ENCODE measurements at places on chromosomes 12 and 14.

DNA sequence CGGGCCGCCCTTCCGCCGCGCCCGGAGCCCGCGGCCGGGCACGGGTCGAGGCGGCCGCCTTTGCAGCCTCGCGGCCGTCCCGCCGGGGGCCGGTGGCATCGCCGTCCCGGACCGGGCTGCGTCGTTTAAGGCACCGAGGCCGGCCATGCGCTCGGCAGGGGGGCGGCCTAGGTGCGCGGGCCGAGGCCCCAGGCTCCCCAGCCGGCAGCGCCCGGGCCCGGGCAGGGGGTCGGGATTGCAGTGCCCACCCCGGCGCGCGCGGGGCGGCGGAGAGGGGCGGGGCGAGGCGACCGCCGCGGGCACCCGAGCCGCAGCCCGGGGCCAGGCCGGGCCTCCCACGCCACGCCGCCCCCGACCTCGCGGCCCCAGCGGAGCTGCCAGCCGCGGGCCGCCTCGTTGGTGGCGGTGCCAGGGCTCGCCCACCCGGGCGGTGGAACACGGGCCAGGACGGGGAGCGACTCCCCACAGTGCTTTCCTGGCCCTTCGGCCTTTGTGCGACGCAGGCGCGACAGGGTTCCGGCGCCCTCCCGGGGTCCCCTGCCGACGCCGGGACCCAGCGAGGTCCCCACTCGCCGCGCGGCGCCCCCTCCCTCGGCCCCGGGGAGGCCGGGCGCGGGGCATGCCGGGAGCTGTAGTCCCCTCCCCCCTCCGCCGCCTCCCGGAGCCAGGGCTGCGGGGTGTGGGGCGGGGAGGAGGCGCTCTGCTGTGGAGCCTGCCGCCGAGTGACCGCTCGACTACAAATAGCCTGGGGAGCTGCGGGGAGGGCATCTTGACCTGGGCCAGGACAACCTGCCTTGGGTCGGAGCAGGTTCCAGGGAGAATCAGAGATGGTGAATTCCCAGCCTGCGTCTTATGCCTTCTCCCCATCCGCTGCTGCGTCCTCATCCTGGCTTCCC lies 769 bp downstream of the FKBP4 start:
- peak; percentile 79 for DNase-seq

- DNase-seq: no peak
These were observed 1501.8 kb upstream of the FLRT2 start for GRCh38 chr14:84028080-84028604.

DNA sequence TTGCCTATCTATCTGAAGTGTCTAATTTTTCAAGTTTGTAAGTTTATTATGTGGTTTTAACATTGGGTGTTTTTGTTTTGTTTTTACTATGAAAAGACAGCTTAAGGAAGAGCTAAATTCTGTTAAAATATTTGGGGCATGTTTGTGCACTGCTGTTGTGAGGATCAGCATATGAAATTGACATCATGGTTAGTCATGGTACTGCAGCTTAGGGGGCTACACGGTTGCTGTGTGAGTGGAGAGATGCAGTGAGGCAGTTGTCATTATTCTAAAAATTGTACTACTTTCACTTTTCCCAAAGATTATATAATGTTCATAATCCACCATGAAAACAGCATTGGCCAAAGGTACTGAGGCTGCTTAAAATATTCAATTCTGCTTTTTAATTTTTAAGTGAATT lies 49.0 kb downstream of the ZC3H14 start:
- no peak for DNase-seq

- no peak for DNase-seq
These were observed 1.3 kb upstream of the FLVCR2 start for GRCh38 chr14:75577090-75577489.

DNA sequence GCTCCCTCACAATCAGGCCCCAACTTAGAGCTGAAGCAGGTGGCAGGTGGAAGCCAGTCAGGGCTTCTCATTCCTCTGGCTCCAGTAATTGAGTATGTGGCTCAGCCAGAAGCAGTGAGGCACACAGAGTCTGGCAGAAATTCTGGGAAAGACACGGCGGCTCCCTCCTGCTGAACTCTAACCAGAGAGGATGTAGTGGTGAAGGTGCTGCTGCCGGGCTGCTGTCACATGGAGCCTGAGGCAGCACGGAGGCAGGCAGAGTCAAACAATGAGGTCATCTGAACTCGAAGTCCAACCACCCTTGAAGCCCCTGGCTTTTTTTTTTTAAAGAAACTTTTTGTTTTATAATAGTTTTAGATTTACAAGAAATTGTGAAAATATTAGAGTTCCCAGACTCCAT lies 33.4 kb upstream of the SMOC1 start:
- no peak for DNase-seq

- DNase-seq: no peak
These were observed 64.2 kb downstream of the DRAM1 start for GRCh38 chr12:101941306-101942249.

DNA sequence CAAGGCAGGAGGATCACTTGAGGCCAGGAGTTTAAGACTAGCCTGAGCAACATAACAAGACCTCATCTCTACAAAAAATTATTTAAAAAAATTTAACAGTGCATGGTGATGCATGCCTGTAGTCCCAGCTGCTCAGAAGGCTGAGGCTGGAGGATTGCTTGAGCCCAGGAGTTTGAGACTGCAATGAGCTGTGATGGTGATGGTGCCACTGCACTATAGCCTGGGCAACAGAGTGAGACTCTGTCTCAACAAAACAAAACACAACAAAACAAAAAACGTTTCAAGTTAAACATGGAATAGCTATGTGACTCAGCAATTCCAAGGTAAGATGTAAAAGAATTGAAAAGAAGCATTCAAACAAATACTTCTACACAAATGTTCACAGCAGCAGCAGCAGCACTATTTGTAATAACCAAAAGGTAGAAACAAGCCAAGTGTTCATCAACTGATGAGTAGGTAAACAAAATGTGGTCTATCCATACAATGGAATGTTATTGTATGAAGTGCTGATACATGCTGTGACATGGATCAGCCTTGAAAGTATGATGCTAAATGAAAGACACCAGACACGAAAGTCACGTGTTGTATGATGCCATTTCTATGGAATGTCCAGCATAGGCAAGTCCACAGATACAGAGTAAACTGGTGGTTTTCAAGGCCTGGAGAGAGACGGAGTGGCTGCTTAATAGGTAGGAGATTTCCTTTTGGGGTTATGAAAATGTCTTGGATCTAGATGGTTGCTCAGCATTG lies 31.4 kb downstream of the CFAP251 start:
- DNase-seq: no peak

GRCh38 chr14:23326491-23327332 lies 5.5 kb downstream of the PABPN1 start:
- DNase-seq: peak; percentile 43

GRCh38 chr14:38042322-38042721 lies 165.4 kb upstream of the SSTR1 start:
- no peak for DNase-seq

- no peak for DNase-seq
These were observed 11.5 kb downstream of the ALG10 start for GRCh38 chr12:34033628-34034296.

DNA sequence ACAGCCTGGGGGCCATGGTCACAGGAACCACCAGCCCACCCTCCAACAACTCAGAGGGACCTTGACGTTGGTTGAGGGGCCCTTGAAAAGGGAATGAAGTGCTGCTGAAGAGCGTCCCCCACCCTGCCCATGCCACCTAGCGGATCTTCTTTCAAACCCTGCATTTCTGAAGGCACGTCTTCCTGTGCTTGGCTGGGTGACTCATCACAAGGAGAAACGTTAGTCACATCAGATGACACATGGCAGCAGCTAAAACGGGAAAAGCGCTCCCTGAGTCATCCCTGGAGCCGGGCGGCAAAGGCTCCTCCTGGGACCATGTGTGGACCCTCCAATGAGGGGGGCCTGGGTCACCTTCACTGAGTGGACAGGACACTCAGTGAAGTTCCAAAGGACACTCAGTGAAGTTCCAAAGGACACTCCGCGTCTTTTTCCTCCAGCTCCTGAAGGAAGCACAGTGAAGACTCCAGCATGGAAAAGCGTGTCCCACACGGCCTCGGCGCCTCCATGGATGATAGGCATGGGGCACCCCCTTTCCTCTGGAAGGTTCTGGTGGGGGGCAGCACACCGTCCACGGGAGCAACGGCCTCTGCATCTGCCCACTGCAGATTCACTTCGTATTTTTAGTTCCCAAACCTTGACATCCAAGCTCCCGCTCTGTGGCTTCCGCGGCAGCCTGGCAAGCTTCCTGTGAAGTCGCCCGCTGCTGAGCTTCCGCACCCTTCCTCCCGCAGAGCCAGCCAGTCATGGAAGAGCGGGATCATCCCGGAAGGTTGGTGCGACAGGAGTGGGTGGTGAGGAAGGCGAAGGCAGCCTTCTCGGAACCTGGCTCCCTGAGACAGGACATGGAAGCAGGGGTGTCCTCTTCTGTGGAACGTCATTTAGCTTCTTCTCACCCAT lies 383.4 kb downstream of the VRK1 start:
- no peak for DNase-seq

DNA sequence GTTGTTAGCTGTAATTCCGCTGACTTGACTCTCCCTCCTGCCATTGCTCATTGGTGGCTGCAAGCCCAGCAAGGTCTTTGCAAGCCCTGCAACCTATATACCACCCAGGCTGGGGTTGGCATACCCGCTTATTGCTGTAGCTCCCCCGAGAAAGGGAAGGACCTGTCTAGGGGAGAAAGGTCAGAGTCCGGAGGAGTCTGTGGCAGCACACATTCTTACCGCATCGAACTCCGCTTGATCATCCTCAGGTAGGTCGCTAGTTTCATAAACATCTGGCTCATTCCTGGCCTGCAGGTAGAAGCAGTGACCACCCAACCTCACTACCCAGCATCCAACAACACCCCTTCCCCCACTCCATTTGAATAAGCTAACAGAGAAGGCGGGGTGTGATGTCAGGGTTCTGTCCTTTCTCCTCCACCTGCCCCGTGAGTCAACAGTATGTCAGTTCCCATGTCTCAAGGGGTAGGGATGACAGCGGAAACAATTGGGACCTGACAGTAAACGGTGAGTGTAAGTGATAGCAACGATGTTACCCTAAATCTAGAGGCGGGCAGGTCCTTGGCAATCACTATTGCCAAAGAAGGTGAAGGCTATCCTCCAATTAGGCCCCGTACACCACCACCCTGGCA lies 1.1 kb downstream of the DCTN2 start:
- no peak for DNase-seq

- no peak for DNase-seq
These were observed 6.3 kb upstream of the CDKL1 start for GRCh38 chr14:50402965-50403364.

DNA sequence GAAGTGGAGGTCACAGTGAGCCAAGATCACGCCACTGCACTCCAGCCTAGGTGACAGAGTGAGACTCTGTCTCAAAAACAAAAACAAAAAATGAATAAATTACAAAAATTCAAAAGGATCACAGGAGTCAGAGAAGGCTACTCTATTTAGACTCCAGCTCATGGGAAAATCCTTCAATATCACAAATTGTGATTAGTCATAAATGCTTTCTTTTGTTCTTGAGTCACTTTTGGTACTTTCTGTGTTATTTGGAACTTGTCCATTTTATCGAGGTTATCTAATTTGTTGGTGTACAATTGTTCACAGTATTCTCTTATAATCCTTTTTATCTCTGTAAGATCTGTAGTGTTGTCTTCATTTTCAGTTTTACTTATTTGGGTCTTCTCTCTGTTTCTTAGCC lies 18.9 kb downstream of the ALDH2 start:
- DNase-seq: no peak

- DNase-seq: no peak
These were observed 6.6 kb upstream of the PLEKHG7 start for GRCh38 chr12:92696216-92696615.

DNA sequence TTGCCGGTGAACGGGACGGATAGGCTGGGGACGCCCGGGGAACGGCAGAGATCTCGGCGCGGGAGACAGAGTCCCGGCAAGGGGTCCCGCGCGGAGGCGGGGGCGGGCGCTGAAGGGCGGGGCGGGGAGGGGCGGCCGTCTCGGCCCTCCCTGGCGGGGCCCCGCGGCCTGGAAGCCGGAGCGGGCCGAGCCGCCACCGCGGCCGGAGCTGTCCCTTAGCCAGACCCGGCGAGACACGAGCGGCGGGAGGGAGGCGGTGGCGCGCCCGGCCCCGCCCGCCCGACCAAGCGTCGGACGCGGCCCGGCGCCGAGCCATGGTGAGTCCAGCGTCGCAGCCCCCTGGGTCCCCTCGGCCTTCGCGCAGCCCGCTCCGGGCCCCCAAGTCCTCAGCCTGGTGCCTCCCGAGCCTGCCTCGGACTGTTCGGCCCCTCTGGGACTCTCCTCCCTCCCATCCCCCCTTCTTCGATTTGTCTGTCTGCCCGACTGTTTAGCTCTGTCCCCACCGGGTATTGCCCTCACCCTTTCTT lies at the start of gene ARHGEF40:
Gene ARHGEF40, plus strand, starts transcription at position 222 of the 527 bp plus-strand sequence. Its CDS starts 93 bp downstream, at position 315.
- DNase-seq: no peak

DNA sequence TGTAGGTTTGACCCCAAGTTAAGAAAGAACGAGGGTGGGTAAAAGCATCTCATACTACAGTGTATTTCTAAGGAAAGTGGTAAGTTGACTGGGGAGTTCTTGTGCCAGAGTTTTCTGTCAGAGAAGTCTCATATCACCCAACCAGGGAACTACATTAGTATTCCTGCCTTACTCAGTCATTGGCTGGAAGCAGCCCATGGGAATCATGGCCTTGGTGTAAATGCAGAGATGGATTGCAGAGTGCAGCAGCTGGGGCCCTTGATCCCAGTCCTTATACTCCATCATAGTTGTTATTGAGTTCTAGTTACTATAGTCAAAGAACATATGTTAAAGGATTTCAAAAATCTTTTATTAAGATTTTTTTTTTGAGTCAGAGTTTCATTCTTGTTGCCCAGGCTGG lies 105.8 kb downstream of the MNAT1 start:
- no peak for DNase-seq

DNA sequence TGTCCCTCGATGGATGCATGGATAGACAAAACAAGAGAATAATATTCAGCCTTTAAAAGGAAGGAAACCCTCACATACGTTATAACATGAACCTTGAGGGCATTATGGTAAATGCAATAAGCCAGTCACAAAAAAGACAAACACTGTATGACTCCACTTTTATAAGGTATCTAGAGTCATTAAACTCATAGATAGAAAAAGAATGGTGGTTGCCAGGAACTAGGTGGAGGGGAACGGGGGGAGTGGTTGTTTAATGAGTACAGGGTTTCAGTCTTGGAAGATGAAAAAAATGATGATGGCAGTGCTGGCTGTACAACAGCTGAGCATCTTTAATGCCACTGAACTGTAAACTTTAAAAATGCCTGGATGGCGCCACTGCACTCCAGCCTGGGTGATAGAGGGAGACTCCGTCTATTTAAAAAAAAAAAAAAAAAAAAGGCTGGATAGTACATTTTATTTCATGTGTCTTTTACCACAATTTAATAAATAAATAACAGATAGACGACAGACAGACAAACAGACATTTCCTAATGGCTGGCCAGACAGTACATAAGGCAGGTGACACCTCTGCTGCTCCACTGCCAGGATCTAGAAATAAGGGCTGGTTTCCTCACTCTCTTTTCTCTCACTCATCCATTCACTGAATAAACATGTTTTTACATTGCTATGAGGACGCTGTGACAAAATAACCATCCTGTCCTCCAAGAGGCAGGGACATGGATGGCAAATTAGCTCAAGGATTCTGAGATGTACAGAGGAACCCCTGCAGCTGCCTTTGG lies 118.8 kb downstream of the FOXN3 start:
- no peak for DNase-seq
